ENCODE measurements at places on chromosomes 13 and 19.

DNA sequence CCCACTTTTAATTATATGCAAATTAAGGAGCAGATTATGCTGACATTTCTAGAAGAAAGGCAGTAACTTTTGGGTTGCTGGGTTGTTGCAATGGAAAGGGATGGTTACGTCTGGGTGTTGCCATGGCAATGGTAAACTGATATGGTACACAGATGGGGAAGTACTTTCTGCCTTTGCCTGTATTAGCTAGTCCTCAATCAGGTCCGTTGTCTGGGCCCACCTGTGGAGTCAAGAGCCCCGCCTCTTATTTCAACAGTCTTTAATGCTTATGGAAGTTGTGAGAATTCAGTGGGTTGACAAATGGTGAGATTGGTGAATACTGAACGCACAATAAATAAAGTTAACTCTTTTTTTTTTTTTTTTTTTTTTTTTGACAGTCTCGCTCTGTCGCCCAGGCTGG, 30.6 kb upstream of the DPP9 start:
- no peak for DNase-seq

GRCh38 chr19:41263042-41263849, 926 bp upstream of the HNRNPUL1 start:
- peak; percentile 66 for DNase-seq

- DNase-seq, result no peak
Measured at GRCh38 chr13:113793718-113794085, 34.7 kb downstream of the TMEM255B start.

GRCh38 chr19:53872762-53873161, 5.1 kb downstream of the MYADM start:
- no peak for DNase-seq

DNA sequence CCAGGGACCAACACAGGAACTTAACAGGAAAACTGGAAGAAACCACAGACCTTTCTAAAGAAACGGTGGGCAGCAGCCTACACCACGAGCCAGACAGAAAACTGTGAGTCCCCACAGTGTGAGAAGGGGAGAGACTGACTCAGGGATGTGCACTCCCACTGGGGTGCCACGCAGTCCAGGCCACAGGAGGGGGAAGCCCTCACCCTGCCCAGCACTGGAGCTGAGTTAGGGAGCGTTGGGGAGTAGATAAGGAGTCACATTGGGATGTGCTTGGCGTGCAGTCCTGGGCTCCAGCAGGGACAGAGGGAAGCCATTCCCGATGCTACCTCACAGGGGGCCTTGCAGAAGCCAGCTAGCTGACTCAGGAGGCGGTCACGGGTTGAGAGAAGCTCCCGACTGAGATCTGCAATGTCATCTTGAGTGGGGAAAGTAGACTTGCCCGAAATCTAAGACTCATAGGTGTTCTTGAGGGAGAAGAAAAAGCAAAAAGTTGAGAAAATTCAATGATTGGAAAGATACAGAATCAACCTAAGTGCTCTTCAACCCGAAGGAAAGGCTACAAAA, 17.3 kb downstream of the SIGLEC8 start:
- DNase-seq, result no peak

DNA sequence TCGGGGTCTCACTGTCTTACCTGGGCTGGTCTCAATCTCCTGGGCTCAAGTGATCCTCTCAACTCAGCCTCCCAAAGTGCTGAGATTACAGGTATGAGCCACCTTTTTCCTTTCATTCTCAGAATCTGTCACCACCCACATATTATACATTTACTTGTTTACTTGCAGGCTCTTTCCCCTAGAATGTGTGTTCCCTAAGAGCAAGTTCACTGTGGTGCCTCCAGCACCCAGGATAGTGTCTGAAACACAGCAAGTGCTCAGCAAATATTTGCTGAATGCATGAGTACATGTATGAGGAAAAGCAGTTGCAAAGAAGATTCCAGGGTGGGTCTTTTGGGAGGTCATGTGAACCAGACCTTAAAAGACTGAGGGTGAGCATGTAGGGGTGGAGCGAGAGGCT, 96.8 kb downstream of the RGCC start:
- no peak for DNase-seq

DNA sequence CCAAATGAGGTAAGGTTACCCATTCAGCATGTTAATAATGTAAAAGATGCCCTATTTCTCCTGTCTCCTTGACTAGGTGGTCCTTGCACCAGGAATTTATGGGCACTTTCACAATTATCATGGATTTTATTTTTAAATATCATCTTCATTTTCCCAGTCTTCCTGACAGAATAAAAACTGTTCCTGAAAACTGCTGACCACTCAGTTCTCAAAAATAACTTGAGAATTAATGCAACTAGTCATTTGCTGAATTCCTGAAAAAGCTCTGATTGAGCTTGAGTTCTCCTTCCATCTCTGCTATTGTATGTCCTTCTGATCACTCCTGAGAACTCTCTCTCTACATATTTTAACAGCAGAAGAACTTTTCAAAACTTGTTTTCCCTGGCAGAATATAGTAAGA, 55.0 kb downstream of the DCLK1 start:
- DNase-seq, result no peak

- DNase-seq, result no peak
Measured at GRCh38 chr19:33147538-33147937, 15.6 kb downstream of the WDR88 start.

DNA sequence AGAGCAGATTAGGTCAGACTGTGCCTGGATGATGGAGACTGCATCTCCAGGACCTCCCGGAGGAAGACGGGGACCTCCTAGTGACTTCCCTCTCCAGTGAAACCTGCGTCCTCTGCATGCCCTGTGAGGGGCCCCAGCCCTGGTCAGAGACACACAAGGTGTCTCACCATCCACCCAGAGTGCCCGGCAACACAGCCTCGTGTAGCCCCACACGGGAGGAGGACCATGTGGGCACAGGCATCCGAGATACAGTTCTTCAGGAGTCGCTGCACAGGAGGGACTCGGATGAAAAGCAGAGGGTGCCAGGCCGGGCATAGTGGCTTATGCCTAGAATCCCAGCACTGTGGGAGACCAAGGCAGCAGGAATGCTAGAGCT, 64.8 kb downstream of the PEPD start:
- DNase-seq, result no peak

- no peak for DNase-seq
Measured at GRCh38 chr13:74280093-74280794, 146.0 kb upstream of the KLF12 start.

GRCh38 chr19:54137699-54138488, at the start of gene CNOT3:
CNOT3 (plus strand) TSS chr19:54137762; CDS start chr19:54142979, 5,217 bp downstream.
- DNase-seq, result no peak

DNA sequence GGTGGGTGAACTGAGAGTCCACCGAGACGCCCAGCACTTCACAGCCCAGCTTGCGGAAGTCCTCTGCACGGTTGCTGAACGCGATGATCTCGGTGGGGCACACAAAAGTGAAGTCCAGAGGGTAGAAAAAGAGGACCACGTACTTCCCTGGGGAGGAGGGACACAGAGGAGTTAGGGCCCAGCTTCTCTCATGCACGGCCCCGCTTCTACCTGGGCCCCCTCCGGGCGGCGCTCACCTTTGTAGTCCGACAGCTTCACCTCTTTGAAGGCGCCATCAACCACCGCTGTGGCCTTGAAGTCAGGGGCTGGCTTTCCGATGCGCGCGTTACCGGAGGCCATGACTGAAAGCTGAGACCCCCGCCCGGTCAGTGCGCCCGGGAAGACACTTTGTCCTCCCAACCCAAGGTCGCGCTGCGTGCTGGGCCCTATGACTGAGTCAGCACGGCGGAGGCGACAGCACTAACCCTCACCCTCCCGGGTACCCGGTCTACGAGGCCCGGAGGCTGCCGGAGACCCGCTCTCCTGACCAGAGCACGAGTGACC, 606 bp downstream of the PRDX2 start:
- no peak for DNase-seq

DNA sequence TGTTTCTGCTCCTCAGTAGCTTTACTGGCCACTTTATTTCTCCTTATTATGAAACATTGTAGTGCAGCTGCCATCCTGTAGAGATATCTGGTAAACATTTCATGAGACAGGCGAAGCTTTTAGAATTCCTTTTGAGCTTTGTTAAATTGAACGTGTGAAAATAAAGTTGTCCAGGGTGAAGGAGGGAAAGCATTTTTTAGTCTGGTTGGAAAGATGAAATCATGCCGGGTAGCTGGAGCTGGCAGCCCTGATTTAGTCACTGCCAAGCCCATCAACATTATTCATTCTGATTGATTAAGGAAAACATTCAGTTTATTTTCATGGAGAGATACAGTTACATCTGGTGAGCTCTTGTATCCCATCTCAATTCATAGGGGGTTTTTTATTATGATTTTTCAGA, 326.2 kb upstream of the GPC6 start:
- no peak for DNase-seq

- peak; percentile 44 for DNase-seq
Measured at GRCh38 chr19:47190167-47190727, 40.8 kb downstream of the BBC3 start.

- DNase-seq, result no peak
Measured at GRCh38 chr19:5149508-5149907, 180.6 kb downstream of the KDM4B start.

GRCh38 chr13:20019043-20019442, 60.5 kb downstream of the ZMYM2 start:
- DNase-seq, result no peak

- DNase-seq, result peak; percentile 80
Measured at GRCh38 chr19:47445937-47446402, 25.7 kb downstream of the SLC8A2 start.

GRCh38 chr13:105452895-105453294, 1082.6 kb downstream of the EFNB2 start:
- DNase-seq, result no peak

GRCh38 chr13:102128216-102128810, 273.5 kb downstream of the FGF14 start:
- DNase-seq, result no peak

- no peak for DNase-seq
Measured at GRCh38 chr13:77196052-77196618, 130.8 kb downstream of the MYCBP2 start.

DNA sequence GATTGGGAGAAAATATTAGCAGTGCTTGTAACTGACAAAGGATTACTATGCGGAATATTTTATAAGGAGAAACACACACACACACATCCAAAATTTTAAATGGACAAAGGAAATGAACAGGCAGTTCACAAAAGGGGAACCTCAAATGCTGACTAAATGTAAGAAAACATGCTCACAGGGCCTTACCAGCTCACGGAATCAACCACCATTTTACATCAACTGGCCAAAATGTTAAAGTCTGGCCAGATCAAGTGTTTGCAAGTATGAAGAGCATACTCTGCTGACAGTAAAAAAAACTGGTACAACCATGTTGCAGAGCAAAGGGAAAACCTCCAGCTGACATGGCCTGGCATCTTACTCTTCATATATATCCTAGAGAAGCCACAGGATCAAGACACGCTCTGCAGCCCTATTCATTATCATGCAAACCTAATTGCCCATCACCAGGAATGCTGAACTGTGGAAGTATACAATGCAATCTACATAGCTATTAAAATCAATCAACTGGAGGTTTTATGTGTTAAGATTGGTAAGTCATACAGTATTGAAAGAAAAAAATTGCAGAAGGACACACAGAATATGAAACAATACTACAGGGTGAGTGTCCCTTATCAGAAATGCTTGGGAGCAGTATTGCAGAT, 124.4 kb downstream of the RNF17 start:
- no peak for DNase-seq

- peak; percentile 19 for DNase-seq
Measured at GRCh38 chr19:5949792-5950305, 28.1 kb downstream of the RANBP3 start.

DNA sequence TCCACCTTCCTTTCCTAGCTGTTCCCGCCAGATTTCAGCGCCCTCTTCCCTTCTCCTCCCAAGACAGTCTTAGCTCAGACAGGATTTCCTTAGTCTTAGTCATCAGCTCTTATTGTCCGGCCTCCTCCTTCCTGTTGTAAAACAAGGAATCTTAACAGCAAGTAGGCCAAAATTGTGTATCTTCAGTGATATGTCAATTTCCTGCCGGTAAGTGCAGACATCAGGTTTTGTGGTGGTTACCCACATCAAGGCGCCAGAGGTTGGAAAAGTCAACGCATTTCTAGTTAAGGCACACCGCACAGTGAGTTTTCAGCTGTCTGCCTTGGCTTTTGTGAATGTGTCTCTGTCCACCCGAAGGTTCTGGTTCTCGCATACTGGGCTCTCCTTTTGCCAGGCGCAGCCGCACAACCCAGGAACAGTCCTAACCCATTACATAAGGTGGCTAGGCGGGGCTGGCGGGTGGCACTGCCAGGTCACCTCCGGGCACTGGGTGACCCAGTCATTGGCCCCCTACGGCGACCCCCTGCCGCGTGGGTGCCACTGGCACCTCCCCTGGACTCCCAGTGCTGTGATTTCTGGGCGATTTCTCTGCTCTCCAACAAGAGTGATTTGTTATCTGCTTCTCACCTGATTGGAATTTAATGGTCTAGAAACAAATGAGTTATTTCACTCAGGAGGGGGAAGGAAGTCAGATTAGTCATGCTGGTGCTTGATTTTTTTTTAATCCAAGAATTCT, 12.9 kb downstream of the COL4A2 start:
- DNase-seq, result no peak

DNA sequence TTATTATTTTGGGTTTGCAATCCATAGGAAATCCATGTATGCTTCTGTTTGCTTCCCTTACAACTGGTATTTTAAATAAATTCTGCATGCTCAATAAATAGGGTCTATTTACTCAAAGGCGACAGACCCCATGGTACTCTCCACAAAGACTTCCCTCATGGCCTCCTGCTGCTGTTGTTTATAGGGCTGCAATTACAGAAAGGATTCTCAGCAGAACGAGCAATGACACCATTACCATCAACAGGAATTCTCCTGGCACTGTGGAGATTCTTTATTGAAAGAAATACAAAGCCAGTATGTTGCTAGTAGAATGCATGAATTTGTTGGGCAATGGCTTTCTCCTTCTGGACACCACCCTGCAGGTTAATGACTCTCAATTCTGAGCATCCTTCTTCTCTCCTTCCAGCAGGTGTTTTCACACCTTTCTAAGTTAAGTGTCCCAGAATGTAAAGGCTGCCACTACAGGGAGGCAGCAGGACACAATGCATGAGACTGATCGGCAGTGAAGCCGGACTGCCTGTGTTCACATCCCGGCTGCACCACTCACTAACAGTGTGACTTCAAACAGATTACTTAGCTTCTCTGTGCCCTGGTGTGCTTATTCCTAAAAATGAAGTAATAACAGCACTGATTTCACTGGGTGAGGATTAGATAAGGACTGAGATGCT, 360.2 kb downstream of the DNAJC15 start:
- no peak for DNase-seq

- DNase-seq, result no peak
Measured at GRCh38 chr13:25232937-25233515, 54.3 kb downstream of the MTMR6 start.

DNA sequence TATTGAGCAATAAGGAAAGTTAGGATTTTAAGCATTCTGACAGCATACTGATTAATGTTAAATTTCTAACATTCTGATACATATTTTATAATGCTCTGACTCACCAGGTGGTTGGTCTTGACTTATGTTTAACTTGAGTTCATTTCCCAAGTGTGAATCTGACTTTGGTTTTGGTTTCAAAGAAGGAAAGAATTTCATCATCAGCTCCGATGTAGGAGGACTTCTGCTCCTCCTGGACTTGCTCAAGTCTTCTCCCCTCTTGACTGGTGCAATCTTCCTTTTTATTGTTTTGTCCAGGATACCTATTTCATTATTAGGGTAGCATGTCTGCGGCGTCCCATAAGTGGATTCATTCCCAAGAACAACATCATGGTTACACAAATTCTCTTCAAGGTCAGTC, 141.3 kb downstream of the RNF17 start:
- no peak for DNase-seq

GRCh38 chr19:38970664-38971532, 4.6 kb downstream of the FBXO17 start:
- DNase-seq, result no peak
